Uterus (tissue), 4 donors: ENCODE measurements at places on chromosomes 7 and 10. TPM values are rescaled to one million over a fixed set of nuclear protein-coding genes. Genes with fewer than 3 reads are reported as not detected.
A peak's percentile ranks its signal among the peaks of the same experiment; 100 is the strongest.

- peak; percentile 61 for DNase-seq
- H3K4me1 ChIP-seq = peaks cover 9% of the 10 kb centered on the region
- no peak overlapping the region for H3K4me3 ChIP-seq
- H3K36me3 ChIP-seq = no peaks in the 10 kb centered on the region
Observed at GRCh38 chr10:88157981-88158465, 294.6 kb downstream of the PTEN start.

DNA sequence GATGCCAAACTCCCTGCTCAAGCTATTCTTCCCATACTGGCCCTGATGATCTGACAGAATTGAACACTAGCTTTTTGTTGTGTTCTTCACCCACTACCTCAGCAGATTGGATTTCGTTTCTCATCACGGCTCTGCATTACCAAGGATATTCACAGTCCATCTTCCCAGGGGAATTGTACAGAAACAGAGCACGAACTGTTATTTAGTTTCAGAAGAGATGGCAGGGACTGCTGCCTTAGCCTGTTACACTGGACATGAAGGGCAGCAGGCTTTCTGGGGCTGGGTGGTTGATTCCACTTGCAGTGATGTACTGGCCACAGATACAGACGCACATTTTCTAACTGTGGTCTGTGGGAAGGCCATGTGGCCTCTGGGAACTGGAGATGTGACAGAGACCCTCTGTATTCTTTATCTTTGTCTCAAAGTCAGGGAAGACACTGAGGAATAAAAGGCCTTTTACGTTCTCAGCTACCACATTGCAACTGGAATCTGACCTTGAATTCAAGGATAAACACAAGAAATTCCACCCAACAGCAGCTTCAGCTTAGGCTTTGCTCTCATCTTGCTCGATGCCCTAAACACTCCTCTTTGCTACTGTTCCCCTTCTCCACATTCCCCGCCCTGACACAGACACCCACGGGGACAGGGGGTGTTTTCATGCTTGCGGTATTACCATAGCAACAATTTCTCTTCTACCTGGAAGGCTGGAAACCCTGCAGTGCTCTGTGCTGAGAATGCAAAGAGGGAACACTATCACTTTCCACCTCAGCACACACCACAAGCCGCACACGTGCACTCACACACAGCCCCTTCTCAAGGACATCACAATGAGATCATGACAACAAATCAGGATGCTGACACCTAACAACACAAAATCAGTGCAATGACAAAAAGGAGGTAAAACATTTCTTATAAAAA is 81.7 kb downstream of the RNF216 start:
- DNase-seq = no peak
- H3K4me3 ChIP-seq = no peak overlapping the region
- peak overlapping the region; percentile 40 for H3K27ac ChIP-seq
- peaks cover 20% of the 10 kb centered on the region for H3K4me1 ChIP-seq

Gene WDR91
- 33.2 TPM for total RNA-seq

GRCh38 chr7:155584763-155585531 is 38.6 kb upstream of the CNPY1 start:
- no peak overlapping the region for H3K27ac ChIP-seq
- H3K4me3 ChIP-seq = no peak overlapping the region
- peak; percentile 29 for DNase-seq
- no peaks in the 10 kb centered on the region for H3K27me3 ChIP-seq
- H3K4me1 ChIP-seq = no peaks in the 10 kb centered on the region

- H3K4me1 ChIP-seq = no peaks in the 10 kb centered on the region
- H3K4me3 ChIP-seq = no peak overlapping the region
- H3K27ac ChIP-seq = no peak overlapping the region
- no peak for DNase-seq
Observed at GRCh38 chr10:98427011-98427515, 12.1 kb upstream of the PYROXD2 start.

Gene HTR7
- total RNA-seq = 1.5 TPM

Gene TMEM176B
- total RNA-seq = 10.2 TPM

GRCh38 chr7:66873476-66873875 is 47.5 kb upstream of the TMEM248 start:
- H3K36me3 ChIP-seq = no peaks in the 10 kb centered on the region
- H3K27ac ChIP-seq = no peak overlapping the region
- no peak overlapping the region for H3K4me3 ChIP-seq
- no peak for DNase-seq

- no peak overlapping the region for H3K4me3 ChIP-seq
- no peaks in the 10 kb centered on the region for H3K4me1 ChIP-seq
- no peak for DNase-seq
Observed at GRCh38 chr10:71203716-71204115, 8.7 kb upstream of the UNC5B start.

GRCh38 chr10:14573666-14574261 is 200.9 kb downstream of the FAM107B start:
- no peaks in the 10 kb centered on the region for H3K27me3 ChIP-seq
- no peak for DNase-seq
- no peak overlapping the region for H3K4me3 ChIP-seq
- peaks cover 5% of the 10 kb centered on the region for H3K4me1 ChIP-seq
- no peaks in the 10 kb centered on the region for H3K36me3 ChIP-seq

- DNase-seq = no peak
- H3K36me3 ChIP-seq = no peaks in the 10 kb centered on the region
- no peaks in the 10 kb centered on the region for H3K4me1 ChIP-seq
Observed at GRCh38 chr7:4885317-4885807, 1.8 kb upstream of the RADIL start.

DNA sequence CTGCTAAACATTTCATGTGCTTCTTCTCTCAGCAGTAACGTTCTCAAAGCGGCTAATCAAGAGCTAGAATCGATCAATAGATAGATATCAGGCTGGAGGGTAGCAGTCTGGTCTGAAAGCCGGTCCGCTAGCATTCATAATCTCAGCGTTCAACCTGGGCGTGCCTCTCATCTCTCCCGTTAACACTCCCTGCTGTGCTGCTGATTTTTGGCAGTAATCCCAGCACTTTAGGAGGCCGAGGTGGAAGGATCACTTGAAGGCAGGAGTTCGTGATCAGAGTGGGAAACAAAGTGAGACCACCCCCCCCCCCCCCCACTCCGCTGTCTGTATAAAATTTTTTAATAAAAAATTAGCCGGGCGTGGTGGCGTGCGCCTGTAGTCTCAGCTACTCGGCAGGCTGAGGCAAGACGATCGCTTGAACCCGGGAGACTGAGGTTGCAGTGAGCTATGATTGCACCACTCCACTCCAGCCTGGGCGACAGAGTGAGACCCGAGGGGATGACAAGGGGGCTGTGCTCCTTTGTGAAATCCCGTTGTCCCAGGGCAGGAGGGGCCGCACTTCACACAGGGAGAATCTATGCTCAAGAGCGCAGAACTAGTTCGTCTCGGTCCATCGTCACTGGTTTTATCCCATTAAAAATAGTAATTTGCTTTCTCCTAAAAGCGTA is 624 bp upstream of the CEP55 start:
- no peaks in the 10 kb centered on the region for H3K36me3 ChIP-seq
- H3K4me1 ChIP-seq = no peaks in the 10 kb centered on the region
- H3K4me3 ChIP-seq = peak overlapping the region; percentile 63
- H3K27ac ChIP-seq = peak overlapping the region; percentile 58
- peak; percentile 28 for DNase-seq

GRCh38 chr10:104255311-104255981 is 754 bp downstream of the GSTO1 start:
- peak overlapping the region; percentile 97 for H3K27ac ChIP-seq
- DNase-seq = no peak
- no peaks in the 10 kb centered on the region for H3K27me3 ChIP-seq

Gene CDK13
- total RNA-seq = 144 TPM

DNA sequence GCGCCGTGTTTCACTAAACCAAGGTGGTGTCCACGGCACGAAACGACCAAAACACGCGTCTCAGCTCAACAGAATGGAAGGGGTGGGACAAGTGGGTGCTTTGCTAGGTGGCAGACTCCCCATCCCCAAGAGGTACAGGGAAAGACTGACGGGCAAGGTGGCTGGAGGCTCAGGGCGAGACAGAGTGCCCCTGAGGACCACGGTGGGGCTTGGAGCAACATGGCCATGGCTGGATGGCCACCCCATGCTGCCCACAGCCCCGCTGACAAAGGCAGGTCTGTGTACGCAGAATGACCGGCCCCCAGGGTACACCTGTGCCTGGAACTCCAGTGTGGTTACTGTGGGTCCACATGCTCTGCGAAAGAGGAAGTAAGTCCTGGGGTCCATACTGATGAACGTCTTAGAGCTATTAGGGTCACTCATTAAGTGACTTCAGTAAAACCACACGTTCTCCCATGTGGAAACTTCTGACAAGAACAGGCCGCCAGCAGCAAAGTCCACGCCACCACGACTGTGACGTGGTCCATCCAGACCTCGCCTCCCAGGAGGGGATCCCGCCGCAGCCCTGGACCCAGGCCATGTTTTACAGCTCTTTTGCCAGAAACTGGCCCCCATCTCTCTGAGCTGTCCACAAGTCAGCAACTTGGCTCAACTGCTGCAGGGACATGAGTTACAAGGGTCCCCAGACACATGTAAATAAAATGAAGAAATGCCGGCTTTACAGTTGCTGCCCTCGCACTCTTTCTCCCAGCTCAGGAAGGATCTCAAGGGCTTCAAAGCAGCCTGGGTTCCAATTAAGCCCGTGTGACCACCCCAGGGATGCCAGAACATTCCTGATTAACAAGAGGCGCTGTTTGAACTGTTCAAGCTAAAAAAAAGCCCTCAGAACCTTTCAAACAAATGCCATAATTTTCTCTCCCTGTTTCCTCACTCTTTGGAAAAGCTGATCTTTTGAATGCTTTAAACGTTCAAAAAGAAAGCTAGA is 66.8 kb downstream of the MAD1L1 start:
- H3K36me3 ChIP-seq = no peaks in the 10 kb centered on the region
- no peaks in the 10 kb centered on the region for H3K27me3 ChIP-seq
- H3K4me3 ChIP-seq = no peak overlapping the region
- H3K27ac ChIP-seq = no peak overlapping the region

Gene SFTPA1
- total RNA-seq = not detected

DNA sequence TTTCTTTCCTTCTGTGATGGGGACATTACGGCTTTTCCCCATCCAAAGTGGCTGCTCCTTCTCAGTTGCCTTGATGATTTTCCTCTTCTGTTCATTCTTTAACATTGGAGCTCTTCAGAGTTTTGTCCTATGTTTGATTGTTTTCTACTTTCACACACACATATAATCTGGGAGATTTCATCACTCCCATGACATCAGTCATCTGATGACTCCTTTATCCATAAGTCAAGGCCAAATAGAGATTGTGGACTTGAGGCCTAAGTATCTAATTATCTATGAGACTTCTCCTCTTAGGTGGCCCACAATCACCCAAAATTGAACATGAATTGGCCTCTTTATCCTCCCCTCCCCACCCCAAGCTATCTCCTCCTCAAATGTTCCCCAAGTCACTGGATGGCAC is 5.3 kb upstream of the COL1A2 start:
- DNase-seq = no peak
- no peak overlapping the region for H3K4me3 ChIP-seq
- no peaks in the 10 kb centered on the region for H3K4me1 ChIP-seq
- H3K36me3 ChIP-seq = no peaks in the 10 kb centered on the region
- H3K27me3 ChIP-seq = no peaks in the 10 kb centered on the region
- no peak overlapping the region for H3K27ac ChIP-seq
